ENCODE measurements at places on chromosomes 3 and 15. TPM values are rescaled to one million over a fixed set of nuclear protein-coding genes. Genes with fewer than 3 reads are reported as not detected.

DNA sequence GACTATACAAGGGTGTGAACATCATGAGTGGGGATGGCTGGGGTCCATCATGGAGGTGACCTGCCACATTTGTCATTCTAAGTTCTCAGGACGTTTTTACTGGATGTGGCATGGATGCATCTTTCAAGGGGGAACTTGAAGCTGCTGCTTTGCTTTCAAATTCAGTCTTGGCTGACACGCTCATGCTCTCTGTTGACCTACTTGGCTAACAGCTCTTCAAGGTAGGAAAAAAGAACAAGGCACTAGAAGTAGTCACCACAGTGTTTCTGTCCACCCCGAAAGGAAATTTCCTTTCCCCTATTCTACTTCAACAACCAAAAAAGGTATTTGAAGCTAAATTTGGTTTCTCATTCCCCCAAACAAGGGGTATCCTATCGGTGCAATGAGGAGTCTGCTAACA lies 15.0 kb downstream of the STIMATE start:
- H3K4me1 ChIP-seq: no peaks in the 10 kb centered on the region
- H3K27me3 ChIP-seq: no peaks in the 10 kb centered on the region
- H3K27ac ChIP-seq: no peak overlapping the region
- no peak overlapping the region for H3K4me3 ChIP-seq
- peaks cover 80% of the 10 kb centered on the region for H3K36me3 ChIP-seq
- no peak for DNase-seq

DNA sequence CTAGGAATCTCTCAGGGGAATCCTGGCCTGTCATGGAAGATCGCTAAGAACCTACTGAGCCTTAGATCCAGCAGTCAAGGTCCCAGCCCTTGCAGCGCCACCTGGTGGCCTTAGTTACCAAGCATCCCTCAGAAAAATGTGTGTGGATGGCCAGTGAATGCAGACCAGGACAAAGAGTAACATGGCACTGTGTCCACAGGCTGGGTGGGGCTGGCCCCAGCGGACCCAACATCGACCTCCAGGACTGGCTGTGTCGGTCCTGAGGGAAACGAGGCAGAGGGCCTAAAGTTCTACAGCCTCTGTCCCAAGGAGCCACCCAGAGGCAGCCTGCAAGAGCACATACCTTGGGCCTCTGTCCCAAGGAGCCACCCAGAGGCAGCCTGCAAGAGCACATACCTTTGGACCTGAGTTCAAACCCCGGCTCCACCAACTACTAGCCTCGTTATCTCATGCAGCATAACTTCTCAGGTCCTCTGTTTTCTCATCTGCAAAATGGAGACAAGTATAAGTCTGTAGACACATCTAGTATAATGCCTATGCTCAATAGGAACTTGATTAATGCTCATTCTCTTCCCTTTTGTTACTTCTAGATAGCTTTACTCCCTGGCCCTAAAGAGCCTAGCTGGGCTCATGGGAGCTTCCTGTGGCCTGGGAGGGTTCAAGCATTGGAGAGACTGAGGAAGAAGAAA lies 57.5 kb upstream of the HERC1 start:
- H3K4me3 ChIP-seq: no peak overlapping the region
- peaks cover 34% of the 10 kb centered on the region for H3K4me1 ChIP-seq
- peak; percentile 93 for DNase-seq
- peak overlapping the region; percentile 4 for H3K27ac ChIP-seq

- no peak overlapping the region for H3K4me3 ChIP-seq
- H3K27me3 ChIP-seq: no peaks in the 10 kb centered on the region
- no peaks in the 10 kb centered on the region for H3K36me3 ChIP-seq
- H3K27ac ChIP-seq: no peak overlapping the region
- no peaks in the 10 kb centered on the region for H3K4me1 ChIP-seq
- no peak for DNase-seq
Measured at GRCh38 chr3:120528163-120528562, 68.0 kb upstream of the NDUFB4 start.

DNA sequence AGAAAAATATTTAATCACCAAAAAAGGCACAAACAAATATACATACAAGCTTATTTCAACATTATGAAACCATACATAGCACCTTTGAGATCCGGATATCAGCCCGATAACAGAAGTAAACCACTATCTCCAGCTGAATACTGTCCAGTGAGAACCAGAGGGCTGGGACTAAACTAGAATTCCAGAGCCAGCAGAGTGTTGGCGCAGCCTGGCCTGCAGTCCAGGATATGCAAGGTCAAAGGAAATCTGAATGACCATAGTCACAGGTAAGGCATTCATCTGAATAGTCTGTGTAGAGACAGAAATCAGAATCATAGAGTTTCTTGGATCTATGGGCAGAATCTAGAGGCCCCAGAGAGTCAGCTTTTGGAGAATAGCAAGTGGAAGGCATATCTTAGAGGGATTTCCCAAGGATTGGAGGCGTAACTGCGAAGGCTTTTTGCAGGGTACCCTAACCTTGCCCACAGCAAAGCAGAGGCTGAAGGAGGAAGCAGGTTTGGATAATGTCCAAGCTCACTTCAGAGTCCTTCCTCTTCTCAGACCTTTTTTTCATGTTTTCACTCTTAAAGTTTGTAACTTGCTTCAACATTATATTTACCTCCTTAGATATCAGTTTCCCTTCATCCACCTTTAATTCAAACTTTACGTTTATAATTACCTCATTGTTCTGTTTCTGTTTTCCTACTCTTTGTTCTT lies 32.5 kb upstream of the TP63 start:
- no peaks in the 10 kb centered on the region for H3K36me3 ChIP-seq
- no peaks in the 10 kb centered on the region for H3K27me3 ChIP-seq
- no peak overlapping the region for H3K4me3 ChIP-seq
- no peaks in the 10 kb centered on the region for H3K4me1 ChIP-seq
- DNase-seq: no peak

Gene C2CD4A
- not detected for total RNA-seq

Gene KLF15
- total RNA-seq: 9.5 TPM

Measured in spleen (tissue), 13 donors.